Activated CD4-positive, alpha-beta T cell treated with anti-CD3 and anti-CD28 coated beads for 36 hours (primary cell): ENCODE measurements at places on chromosomes 11 and 22. TPM values are rescaled to one million over a fixed set of nuclear protein-coding genes. Genes with fewer than 3 reads are reported as not detected.
A peak's percentile ranks its signal among the peaks of the same experiment; 100 is the strongest.

Gene SMIM38
- total RNA-seq, result 0.94 TPM

Gene ZFTA
- 1.5 TPM for total RNA-seq

Gene TECTA
- 0.21 TPM for total RNA-seq

Gene SYCE3
- 3.8 TPM for total RNA-seq

Gene SEZ6L
- total RNA-seq, result not detected

Gene MYBPC3
- not detected for total RNA-seq

DNA sequence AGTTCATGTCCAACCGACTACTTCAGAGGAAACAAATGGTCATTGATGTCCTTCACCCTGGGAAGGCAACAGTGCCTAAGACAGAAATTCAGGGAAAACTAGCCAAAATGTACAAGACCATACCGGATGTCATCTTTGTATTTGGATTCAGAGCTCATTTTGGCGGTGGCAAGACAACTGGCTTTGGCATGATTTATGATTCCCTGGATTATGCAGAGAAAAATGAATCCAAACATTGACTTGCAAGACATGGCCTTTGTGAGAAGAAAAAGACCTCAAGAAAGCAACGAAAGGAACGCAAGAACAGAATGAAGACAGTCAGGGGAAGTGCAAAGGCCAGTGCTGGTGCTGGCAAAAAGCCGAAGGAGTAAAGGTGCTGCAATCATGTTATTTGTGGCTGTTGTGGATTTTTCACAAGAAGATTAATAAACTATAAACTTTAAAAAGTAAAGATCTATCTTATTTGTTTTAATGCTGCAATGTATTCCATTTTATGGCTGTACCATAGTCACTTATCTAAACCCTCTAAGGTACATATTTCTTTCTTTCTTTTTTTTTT lies 20.1 kb upstream of the HIPK3 start:
- H3K4me3 ChIP-seq, result no peak overlapping the region
- no peak for DNase-seq
- H3K36me3 ChIP-seq, result no peaks in the 10 kb centered on the region

GRCh38 chr11:67337257-67337656 lies 16.1 kb downstream of the POLD4 start:
- H3K36me3 ChIP-seq, result no peaks in the 10 kb centered on the region
- H3K27me3 ChIP-seq, result no peaks in the 10 kb centered on the region
- no peak for DNase-seq
- no peaks in the 10 kb centered on the region for H3K4me1 ChIP-seq

GRCh38 chr22:48181263-48181955 lies 1419.0 kb downstream of the TBC1D22A start:
- H3K4me1 ChIP-seq, result no peaks in the 10 kb centered on the region
- no peaks in the 10 kb centered on the region for H3K36me3 ChIP-seq
- DNase-seq, result no peak

DNA sequence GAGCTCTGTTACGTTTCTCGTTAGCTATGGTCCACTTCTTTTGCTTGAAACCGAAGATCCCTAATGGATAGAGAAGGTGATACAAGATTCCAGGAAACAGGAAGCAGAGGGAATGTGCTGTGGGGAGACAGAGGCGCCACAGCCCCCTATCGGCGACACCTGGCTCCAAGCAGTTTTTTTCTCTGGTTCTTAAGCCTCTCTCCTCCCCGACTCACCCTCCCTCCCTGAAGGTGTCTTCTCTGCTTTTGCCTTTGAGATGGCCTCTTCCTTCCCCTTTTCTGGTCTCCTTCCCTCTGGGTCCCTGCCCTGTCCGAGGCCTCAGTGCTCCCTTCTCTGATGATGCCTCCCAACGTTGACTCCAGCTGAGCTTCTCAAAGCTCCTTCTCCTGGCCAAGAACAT lies 14.2 kb upstream of the APOBEC3A start:
- H3K27ac ChIP-seq, result peak overlapping the region; percentile 59
- DNase-seq, result no peak
- no peak overlapping the region for H3K4me3 ChIP-seq

GRCh38 chr11:112795142-112795815 lies 165.9 kb upstream of the NCAM1 start:
- no peak overlapping the region for H3K4me3 ChIP-seq
- H3K27ac ChIP-seq, result no peak overlapping the region
- no peaks in the 10 kb centered on the region for H3K36me3 ChIP-seq
- no peaks in the 10 kb centered on the region for H3K27me3 ChIP-seq

- no peaks in the 10 kb centered on the region for H3K36me3 ChIP-seq
- H3K27ac ChIP-seq, result no peak overlapping the region
- no peak for DNase-seq
- no peaks in the 10 kb centered on the region for H3K4me1 ChIP-seq
- H3K4me3 ChIP-seq, result no peak overlapping the region
- H3K27me3 ChIP-seq, result no peaks in the 10 kb centered on the region
These were observed 24.8 kb downstream of the APOL5 start for GRCh38 chr22:35742342-35743100.

DNA sequence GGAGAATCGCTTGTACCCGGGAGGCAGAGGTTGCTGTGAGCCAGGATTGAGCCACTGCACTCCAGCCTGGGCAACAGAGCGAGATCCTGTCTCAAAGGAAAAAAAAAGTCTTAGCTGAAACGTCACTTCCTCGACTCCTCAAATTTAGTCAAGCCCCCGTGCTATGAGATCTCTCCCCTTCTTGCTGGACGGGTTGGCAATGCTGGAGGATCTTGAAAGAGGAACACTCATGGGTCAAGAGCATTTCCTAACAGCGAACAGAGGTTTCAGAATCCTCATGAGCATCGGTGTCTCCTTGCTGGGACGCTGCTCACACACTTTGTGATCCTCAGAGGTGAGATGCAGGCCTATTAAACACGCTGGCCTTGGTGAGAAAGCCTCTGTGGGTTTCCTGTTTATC lies 35.9 kb downstream of the APOL3 start:
- no peaks in the 10 kb centered on the region for H3K27me3 ChIP-seq
- no peak overlapping the region for H3K4me3 ChIP-seq
- H3K36me3 ChIP-seq, result no peaks in the 10 kb centered on the region

GRCh38 chr11:70073871-70074371 lies 4.2 kb upstream of the ANO1 start:
- H3K36me3 ChIP-seq, result no peaks in the 10 kb centered on the region
- H3K4me3 ChIP-seq, result no peak overlapping the region
- H3K27ac ChIP-seq, result no peak overlapping the region
- no peak for DNase-seq
- H3K4me1 ChIP-seq, result peaks cover 4% of the 10 kb centered on the region

DNA sequence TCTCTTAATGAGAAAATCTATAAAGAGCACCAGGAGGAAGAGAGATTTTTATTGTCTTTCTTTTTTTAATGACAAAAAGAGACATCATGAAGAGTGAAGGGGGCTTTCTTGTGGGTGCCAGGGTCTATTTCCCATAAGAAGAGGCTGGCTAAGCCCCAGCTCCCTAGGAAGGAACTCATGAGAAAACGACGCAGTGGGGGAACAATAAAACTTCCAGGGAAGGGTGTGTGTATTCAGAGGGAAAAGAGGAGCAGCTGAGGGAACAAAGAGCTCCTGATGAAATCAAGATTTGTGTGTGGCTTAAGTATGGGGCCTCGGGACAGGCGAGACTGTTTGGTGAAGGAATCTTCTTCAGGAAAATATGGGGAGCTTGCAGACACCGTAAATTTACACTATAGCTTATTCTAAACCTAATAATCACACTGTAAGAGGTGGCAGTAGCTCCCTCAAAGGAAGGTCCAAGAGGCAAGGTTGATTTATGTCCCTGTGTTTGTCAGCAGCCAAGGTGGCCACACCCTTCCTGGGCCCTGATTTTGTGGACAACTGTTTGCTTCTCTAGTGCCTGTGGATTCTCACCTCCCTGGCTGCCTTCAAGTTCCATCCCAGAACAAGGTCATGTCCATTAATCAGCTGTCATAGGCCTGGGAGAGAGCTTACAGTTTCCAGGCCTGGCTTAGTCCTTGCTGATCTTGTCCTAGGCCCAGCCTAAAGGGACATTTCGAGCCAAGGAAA lies 615.7 kb downstream of the INSC start:
- H3K4me3 ChIP-seq, result no peak overlapping the region
- H3K27ac ChIP-seq, result no peak overlapping the region
- H3K27me3 ChIP-seq, result peaks cover 8% of the 10 kb centered on the region
- no peaks in the 10 kb centered on the region for H3K4me1 ChIP-seq
- no peaks in the 10 kb centered on the region for H3K36me3 ChIP-seq

- H3K36me3 ChIP-seq, result no peaks in the 10 kb centered on the region
- H3K4me1 ChIP-seq, result no peaks in the 10 kb centered on the region
- no peaks in the 10 kb centered on the region for H3K27me3 ChIP-seq
- H3K27ac ChIP-seq, result no peak overlapping the region
- no peak for DNase-seq
These were observed 611.7 kb downstream of the NTM start for GRCh38 chr11:131982154-131982553.

- DNase-seq, result no peak
- H3K4me1 ChIP-seq, result no peaks in the 10 kb centered on the region
- no peak overlapping the region for H3K27ac ChIP-seq
- no peak overlapping the region for H3K4me3 ChIP-seq
- H3K27me3 ChIP-seq, result peaks cover 13% of the 10 kb centered on the region
These were observed 25.4 kb downstream of the TP53AIP1 start for GRCh38 chr11:128917144-128917724.

DNA sequence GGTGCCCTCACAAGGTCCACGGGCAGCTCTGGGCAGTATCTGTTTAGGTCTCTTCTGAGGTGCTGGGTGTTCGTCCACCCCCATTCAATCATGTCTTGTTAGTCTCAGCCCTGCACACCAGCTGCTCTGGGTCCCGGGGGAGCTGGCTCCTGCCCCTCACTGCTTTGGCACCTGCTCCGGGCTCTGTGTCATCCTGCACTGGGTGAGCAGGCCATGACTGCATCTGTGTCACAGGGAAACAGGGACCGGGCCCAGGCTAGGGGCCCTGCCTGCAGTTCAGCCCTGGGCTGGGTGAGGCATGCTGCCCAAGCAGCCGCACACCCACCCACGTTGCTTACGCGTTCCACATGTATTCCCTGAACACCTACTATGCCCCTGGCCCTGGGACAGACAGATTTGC lies 43.9 kb downstream of the ELFN2 start:
- no peak for DNase-seq
- H3K4me3 ChIP-seq, result no peak overlapping the region
- H3K4me1 ChIP-seq, result no peaks in the 10 kb centered on the region

DNA sequence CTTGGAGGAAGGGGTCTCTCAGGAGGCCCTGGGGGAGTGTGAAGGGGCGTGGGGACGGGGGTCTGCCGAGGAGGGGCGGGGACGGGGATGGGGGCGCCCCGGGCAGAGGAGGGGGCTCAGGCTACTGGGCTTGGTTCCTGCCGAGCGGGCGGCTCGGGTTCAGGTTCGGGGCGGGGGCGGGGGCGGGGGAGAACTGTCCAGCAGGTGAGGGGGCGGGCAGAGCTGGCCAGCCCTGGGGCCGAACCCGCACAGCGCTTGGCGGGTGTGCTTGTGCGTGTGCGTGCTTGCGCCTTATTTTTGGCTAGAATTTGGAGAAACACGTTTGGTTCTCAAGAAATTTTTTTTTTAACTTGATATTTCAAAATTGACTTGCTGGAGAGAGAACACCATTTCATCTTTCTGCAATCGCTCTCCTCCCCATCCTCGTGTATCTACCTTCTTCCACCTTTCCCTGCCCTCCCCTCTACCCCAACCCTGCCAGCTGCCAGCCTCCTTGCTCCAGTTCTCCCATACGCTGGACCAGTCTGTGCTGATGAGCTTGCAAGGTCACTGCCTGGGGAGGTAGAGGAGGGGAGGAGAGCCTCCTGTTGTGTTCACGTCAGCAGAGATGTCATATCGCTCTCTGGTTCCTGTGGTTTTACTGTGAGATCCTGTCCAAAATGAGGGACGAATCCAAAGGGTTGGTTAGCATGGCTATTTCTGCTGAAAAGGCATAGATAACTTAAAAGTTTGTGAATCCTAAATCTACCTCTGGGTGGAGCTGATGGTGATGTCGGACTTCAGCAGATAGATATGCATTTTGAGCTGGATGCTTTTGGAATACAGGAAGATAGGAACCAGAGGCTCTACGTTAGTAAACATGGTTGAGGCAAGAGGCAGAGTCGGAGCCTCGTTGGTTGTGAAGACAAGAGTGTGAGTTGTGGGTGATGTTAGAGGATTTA lies 668 bp downstream of the MADD start:
- H3K4me1 ChIP-seq, result peaks cover 48% of the 10 kb centered on the region
- H3K27me3 ChIP-seq, result no peaks in the 10 kb centered on the region
- H3K27ac ChIP-seq, result peak overlapping the region; percentile 85
- H3K4me3 ChIP-seq, result peak overlapping the region; percentile 76
- peak; percentile 53 for DNase-seq

GRCh38 chr22:22424210-22424800 lies 84.2 kb downstream of the ZNF280B start:
- DNase-seq, result no peak
- H3K27me3 ChIP-seq, result peaks cover 15% of the 10 kb centered on the region
- H3K4me3 ChIP-seq, result no peak overlapping the region
- H3K4me1 ChIP-seq, result no peaks in the 10 kb centered on the region
- H3K27ac ChIP-seq, result no peak overlapping the region

DNA sequence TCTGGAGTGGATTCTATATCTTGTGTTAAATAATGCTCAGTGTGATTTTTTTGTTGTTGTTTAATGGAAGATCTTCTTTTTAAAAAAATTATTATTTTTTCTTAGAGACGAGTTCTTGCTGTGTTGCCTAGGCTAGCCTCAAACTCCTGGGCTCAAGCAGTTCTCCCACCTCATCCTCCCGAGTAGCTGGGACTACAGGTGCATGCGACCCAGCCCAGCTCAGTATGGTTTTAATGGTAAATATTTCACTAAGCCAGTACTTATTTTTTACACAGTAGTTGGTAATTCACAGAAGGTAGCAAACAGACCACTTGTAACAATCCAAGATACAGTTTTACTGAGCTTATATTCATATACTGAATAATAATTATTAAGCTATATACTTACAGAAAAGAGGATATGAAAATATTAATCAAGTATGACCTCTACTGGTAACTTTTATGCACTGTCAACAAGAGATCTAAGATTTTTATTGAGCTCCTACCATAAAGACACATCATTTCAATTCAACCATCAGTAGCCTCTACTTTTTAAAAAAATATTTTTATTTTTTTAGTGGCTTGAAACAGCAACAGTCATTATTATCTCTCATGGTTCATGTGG lies 6.1 kb upstream of the CD59 start:
- H3K27me3 ChIP-seq, result peaks cover 5% of the 10 kb centered on the region
- H3K4me1 ChIP-seq, result peaks cover 5% of the 10 kb centered on the region
- no peak overlapping the region for H3K27ac ChIP-seq
- no peak for DNase-seq
- no peak overlapping the region for H3K4me3 ChIP-seq
- no peaks in the 10 kb centered on the region for H3K36me3 ChIP-seq

DNA sequence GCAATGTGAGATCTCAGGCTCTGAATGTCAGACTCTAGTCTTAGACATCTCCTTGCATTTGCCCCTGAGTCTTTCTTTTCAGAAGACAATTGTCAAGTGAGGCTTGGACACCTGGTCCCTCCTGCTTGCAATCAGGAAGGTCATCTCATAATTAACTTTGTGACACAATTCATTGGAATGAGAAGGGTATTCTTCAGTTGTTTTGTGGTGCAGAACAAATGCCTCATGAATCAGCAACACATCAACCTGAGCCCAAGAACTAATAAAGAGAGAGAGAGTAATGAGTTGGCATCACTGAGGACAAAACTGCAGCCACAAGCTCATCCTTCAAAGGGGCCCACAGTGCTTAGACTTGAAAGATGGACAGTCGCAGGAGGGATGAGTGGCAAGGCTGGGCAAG lies 375.8 kb downstream of the INSC start:
- no peaks in the 10 kb centered on the region for H3K36me3 ChIP-seq
- H3K4me1 ChIP-seq, result no peaks in the 10 kb centered on the region
- no peak for DNase-seq
- no peak overlapping the region for H3K27ac ChIP-seq
- no peak overlapping the region for H3K4me3 ChIP-seq
